ENCODE measurements at places on chromosomes 3 and 15. TPM values are rescaled to one million over a fixed set of nuclear protein-coding genes. Genes with fewer than 3 reads are reported as not detected.

Gene C15orf39
- 5.5 TPM for total RNA-seq

Gene RLBP1
- not detected for total RNA-seq

Gene SLC24A5
- total RNA-seq: 0.04 TPM

Gene GOLIM4
- 34.1 TPM for total RNA-seq

Gene GOLGA6A
- total RNA-seq: 0.13 TPM

Gene IQCF5
- not detected for total RNA-seq

Gene RNF123
- total RNA-seq: 20.4 TPM

Gene RTP3
- total RNA-seq: 0.04 TPM

Gene TTLL13
- total RNA-seq: 0.09 TPM

Gene TBL1XR1
- 94.2 TPM for total RNA-seq
